Skin of body (tissue), 3 donors: ENCODE measurements at places on chromosomes 3 and 15. TPM values are rescaled to one million over a fixed set of nuclear protein-coding genes. Genes with fewer than 3 reads are reported as not detected.

The PIGB gene
- total RNA-seq: 8.4 TPM

DNA sequence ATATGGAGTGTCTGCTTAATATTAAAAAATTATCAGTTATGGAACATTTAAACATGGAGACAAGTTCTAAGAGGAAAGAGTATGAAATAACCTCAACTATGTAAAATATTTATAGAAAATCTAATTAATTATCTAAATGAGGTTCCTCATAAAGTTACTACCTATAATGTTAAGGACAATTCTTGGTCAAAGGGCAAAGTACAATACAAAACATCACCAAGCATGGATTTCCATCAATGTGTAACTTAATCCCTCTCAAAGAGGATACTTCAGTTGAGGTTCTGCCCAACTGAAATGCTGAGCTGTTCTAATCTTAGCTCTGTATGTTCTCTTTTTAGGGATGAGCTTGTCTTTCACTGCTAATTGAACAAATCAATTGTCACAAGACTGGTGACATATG is 56.0 kb upstream of the CHRM5 start:
- DNase-seq: no peak

- no peak for DNase-seq
These were observed 1.5 kb downstream of the SMAD6 start for GRCh38 chr15:66703540-66703941.

- no peak for DNase-seq
These were observed 60.6 kb downstream of the SLC6A11 start for GRCh38 chr3:10876661-10877060.

DNA sequence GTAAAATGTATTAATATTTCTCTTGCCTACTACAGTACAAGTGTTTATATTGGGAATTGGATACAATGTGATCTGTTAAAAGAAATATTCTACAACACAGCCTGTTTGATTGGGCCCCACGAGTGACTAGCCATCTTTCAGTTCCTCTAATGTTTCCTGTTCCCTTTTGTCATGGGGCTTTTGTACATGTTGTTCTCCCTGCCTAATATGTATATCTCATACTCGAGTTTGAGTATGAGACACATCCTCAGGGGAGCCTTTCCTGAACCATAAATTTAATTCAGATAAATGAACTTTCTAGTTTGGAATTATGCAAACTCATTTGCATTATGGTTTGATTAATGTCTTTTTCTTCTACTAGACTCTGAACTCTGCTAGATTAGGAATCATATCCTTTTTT is 65.5 kb downstream of the MEF2A start:
- DNase-seq: no peak

GRCh38 chr3:110542552-110543150 is 529.0 kb upstream of the NECTIN3 start:
- DNase-seq: no peak

- no peak for DNase-seq
These were observed 230.4 kb upstream of the BHLHE40 start for GRCh38 chr3:4748701-4749378.
